Fibroblast of lung (primary cell): ENCODE measurements at places on chromosomes 4 and X. TPM values are rescaled to one million over a fixed set of nuclear protein-coding genes. Genes with fewer than 3 reads are reported as not detected.

TNMD gene
- not detected in 2 replicates for total RNA-seq

CENPVL2 gene
- not detected in 2 replicates for total RNA-seq

RRH gene
- under 0.01 TPM in 2 replicates for total RNA-seq

SPANXN4 gene
- not detected in 2 replicates for total RNA-seq

SMIM31 gene
- not detected in 2 replicates for total RNA-seq

GPR50 gene
- total RNA-seq: not detected in 2 replicates

SNCA gene
- 6.8 and 7.7 TPM in 2 replicates for total RNA-seq

GRCh38 chrX:39974270-39974669, 123.5 kb downstream of the BCOR start:
- DNase-seq: no peak

DNA sequence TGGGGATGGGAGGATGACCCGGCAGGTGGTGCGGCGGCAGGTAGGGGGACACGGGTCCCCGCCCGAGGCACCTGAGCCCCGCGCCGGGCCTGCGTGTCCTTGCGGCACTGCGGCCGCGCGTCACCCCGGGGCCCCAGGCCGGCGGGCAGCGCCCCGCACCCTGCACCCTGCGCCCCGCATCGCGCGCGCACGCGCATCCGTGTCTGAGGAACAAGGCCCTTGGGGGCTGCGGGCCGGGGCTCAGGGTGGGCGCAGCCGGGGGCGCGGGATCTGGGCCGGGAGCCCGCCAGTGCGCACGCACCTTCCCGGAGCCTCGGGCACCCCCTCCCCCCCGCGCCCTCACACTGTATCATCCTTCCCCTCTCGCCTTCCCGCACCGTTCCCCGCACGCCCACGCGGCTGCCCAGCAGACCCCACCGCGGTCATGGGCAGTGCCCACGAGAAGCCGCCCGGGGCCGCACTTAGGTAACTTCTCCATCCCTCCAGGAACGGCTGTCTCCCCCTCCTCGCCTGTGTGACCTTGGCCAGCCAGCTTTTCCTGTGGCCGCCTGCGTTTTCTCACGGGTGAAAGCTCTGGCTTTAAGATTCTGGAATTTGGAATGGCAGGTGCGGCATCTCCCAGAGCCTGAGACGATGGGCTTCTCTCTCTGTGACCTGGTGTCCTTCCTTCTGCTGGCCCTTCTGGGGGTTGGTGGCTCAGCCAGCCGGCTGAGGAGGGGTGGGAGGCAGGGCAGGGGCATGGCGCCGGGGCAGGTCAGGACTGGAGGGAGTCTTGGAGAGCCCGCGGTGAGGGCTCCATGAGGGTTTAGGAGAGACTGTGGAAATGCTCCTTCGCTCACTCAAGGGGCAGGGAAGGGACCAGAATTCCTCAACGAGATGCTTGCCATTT, 748 bp downstream of the ATP2B3 start:
- no peak for DNase-seq

DNA sequence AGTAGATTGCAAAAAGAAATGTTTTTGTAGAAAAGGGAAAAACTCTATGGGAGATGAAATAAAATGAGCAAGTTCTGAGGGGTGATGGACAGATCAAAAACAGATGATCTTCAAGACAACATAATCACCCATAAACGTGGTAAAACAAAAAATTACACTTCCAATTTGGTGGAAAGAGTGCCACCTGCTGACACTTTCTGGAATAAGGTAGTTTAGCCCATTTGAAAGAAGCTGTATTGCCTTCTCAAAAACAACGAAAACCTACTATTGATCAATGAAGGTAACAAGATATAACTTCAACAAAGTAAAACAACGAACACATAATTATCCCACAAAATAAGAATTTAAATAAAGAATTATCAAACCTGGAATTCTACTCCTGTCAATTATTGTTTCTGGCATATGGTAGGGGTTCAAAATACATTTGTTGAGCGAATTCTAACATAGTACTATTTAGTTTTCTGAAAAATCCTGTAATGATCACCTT, 2.5 kb downstream of the COQ2 start:
- DNase-seq: peak; percentile 78

DNA sequence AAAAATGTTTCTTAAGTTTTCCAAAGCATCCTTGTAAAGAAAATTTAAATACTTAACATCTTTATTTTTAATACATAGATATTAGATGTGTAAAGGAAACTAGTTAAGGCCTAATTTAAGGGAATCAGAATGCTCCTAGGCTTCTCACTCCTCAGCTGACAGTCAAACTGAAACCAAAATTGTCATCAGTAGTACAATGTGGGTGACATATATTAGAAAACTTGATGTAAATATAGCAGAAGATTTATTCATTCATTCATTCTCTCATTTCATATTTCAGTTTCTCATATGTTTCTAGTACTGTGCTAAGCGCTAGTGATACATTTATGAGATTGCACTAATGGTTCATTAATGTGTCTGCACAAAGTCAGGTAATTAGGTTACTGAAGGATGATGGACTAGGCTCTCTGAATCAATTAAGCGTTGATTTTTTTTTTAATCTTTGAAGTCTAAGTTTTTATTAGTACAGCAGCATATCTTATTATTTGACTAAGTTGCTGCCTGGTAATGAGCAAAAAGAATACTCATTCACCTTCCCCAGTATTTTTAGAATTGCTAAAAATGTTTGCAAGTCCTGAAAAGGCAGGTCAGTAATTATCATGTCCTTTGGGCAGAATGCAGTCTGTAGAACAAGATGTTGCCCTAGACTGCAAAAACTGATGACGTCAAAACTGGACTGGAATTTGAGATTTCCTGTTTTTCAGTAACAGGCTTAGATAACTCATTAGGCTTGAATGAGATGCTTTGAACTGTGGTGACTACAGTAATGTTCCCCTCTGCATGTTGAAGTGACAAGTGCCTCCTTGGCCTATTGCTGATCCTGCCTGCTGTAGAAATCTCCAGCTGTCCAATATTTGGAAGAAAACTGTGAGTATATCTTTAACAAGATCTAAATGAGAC, 128.7 kb downstream of the ARHGAP24 start:
- peak; percentile 13 for DNase-seq

DNA sequence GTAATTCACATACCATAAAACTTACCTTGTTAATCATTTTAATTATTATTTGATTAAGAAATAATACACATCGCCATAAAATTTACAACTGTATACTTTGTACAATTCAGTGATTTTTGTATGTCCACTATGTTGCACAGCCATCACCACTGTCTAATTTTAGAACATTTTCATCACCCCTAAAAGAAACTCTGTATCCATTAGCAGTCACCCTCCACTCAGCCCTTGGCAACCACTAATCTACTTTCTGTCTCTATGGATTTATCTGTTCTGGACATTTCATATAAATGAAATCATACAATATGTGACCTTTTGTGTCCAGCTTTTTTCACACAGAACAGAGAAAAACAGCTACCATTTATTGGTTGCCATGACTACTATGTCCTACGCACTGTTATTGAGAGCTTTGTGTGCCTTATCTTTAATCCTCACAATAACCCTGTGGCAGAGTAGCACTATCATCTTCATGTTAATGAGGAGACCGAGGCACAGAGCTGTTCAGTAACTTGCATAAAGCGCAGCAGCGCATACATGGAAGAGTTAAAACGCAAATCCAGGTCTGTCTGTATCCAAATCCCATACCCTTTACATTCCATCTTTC, 64.6 kb upstream of the PAGE1 start:
- DNase-seq: no peak

DNA sequence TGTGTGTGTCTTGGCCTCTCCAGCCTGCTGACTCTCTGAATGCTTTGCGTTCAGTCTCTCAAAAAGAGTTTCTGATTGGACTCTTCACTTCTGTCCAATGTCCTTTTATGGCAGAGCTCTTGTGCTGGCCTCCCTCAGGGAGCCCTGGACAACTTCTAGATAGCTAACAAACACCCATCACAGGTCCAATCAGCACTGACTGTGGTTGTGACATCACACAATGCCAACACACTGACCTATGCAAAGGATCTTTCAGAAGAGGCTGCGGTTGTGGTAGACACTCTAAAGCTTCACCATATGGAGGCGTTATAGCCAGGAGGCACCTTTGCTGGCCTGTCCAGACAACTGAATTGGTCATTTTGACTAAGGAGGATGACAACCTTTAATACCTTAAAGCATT, 53.8 kb upstream of the LSM6 start:
- DNase-seq: no peak

GRCh38 chr4:35539404-35540055, 704.8 kb downstream of the ARAP2 start:
- DNase-seq: no peak

DNA sequence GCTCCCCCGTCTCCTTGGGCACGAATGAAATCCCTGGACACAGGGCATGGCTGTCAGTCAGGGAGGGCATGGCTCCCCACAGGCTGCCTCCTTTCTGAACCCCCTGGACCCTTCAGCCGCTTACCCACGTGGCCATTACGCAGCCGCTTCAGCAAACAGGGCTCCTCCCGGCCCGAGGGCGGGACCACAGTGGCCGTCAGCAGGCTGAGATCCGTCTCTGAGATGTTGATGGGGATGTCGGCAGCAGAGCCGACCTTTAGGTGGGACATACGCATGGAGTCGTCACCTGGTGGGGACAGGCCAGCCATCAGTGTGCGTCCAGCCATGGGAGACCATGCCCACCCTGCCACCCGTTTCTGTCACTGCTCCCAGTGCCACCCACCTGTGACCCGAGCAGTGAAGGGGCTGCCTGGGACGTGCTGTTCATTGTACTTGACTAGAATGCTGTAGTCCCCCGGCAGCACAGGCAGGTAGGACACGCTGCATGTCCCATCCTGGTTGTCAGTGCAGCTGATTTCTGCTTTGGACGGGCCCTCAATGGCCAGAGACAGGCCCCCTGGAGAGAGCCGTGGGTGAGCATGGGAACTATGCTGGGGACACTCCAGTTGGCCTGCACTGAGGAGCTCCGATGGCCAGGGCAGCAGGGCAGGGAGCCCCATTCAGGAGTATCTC, 21.1 kb downstream of the FLNA start:
- no peak for DNase-seq

DNA sequence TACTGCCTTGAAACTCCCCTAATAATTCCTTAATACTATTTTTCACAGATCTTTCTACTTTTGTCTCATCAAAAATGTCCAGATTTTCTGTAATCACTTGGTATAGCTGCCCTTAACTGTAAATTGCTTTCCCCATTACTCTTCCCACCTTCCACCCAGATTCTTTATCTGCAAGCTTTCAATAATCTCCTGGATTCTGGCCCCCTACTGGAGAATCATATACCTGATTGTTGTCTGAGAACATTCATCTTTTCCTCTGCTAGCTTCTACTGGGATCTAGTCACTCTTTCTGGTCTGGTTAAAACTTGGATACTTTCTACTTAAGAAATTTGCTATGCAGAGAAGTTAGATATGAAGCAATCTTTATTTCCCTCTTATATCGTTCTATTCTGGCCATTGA, 552.6 kb downstream of the PCDH19 start:
- no peak for DNase-seq

DNA sequence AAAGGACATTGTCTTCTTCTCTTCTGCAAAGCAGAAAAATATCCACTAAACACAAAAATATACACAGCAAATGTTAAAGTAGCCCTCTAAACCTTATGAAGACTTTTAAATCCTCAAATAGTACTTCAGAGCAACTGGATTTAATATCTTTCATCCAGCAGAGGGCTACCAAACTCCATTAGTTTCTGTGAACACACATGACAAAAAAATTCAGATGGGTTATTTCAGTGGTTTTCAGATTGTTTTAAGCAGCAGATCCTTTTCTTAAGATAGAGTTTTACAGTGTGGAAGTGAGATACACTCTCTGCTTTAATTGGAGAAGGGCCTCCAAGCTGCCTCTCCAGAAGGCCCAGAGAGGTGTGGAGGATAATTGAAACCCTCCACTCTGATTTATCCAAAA, 56.7 kb downstream of the ANK2 start:
- DNase-seq: peak; percentile 48

DNA sequence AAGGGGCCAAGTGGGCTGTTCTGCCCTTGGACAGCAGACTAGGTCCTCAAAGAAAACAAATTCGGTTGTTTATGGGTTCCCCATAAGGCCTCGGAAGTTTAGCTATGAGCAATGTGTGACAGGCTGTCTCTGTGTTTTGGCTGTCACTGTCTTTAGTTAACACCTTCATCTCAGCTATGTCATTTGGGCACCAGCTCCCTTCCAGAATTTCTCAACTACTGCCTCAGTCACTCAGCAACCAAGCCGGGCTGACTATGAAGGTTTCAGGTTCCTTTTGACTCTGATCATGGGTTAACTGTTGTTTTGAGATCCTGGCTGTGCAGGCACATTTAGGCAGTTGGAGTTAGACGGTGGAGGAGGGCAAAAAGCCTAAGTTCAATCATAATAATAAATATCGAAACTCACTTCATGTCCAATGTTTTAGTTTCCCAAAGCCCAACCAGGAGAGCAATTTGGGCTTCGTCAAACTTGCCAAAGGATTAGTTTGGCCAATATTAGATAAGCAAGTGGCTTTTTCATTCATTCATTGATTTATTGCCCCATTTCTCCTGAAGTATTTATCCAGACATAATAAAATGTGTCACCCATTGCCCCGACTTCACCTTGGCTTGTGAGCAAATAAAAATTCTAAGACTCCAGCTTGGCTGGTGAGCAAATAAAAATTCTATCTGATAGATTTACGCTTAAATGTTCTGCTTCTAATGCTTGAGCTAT, 9.1 kb upstream of the PAGE1 start:
- no peak for DNase-seq
